Activated CD8-positive, alpha-beta memory T cell treated with anti-CD3 and anti-CD28 coated beads for 1 hour (primary cell): ENCODE measurements at places on chromosomes 12 and 14.

GRCh38 chr12:124939421-124940142, 25.1 kb upstream of the UBC start:
- DNase-seq: peak; percentile 67

DNA sequence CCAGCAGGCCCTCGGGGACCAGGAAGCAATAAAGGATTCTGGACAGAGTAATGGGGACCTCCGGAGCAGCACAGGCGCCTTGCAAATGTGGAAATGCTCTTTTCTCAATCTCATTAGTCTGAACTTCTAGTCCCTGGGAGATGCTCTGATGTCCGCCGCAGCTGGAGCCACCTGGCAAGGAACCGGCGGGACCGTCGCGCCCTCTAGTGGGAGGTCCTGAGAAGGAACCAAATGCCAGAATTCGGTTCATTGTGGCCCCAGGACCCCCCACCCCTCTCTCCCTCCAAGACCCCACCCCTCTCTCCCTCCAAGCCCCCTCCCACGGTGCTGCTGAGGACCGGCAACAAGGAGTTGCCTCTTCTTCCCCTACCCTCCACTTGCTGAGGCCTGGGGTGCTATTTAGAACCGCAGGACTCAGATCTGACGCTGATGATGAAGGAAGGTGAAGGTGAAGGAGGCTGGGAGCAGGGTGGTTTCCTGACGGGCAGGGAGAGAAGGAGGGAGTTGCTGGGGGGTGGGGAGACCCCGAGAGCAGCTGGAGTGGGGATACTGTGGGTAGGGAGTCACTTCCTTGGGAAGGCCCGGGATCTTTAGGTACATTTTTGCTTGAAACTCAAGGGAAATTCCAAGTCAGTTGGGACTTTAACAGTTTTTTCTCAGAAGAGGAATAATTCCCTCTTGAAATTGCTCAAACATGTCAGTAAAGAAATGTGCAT, 42.5 kb downstream of the SMIM41 start:
- DNase-seq: peak; percentile 55

GRCh38 chr14:61499991-61500390, 178.6 kb downstream of the PRKCH start:
- no peak for DNase-seq

- no peak for DNase-seq
These were observed 22.4 kb downstream of the CALM1 start for GRCh38 chr14:90419200-90419599.

- no peak for DNase-seq
These were observed 525.4 kb downstream of the TMEM121 start for GRCh38 chr14:106051796-106052195.

DNA sequence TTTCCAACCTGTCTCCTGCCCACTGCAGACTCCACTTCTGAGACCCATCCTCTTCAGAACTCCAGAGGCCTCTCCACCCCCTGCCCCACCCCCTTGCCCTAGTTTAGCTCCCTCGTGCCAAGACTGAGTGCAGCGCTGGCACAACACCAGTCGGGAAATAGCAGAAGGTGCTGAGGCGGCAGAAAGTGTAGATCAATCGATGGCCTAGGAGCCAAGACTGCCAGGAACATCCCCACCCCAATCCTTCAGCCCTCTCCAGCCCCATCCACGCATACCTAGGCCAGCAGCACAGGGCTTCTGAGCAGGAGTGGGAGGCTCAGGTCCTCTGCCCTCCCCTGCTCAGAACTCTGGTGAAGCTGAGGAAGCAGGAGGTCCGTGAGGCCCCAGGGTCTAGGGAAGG, 1.1 kb downstream of the CPNE6 start:
- no peak for DNase-seq

DNA sequence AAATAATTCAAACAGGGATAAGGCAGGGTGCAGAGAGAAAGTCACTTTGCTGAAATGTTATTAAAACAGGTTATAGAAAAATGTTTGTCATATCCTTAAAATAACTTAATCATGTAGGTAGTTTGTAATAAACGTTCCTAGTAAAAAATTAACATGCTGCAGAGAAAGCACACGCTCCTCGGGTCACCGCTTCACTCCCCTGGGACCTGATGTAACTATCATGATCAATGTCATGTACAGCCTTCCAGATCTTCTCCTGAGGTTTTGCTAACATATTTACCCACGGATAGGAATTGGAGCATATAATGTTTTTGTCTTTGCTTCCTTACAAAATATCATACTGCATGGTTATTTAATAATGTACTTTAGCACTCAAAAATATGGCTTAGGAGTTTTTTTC, 285.1 kb upstream of the TMEM132C start:
- DNase-seq: no peak

GRCh38 chr14:56555921-56556570, 23.6 kb upstream of the TMEM260 start:
- no peak for DNase-seq

DNA sequence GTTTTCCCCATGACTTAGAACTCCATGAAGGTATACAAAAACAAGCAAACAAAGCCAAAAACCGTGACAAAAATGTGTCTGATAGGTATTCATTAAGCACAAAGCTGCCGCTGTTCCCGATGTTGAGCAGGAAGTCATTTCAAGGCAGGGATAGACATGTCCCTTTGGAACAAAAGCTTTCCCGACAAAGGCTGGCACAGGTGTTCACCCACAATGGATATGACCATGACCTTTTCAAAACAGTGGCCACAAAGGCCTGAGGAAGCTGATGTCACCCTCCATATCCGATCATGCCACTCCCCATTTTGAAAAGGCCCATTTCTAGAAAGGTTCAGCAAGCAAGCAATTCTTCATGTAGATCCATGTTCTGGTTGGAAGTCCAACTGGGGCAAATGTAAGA, 279.1 kb downstream of the BTG1 start:
- no peak for DNase-seq
